ENCODE measurements at places on chromosomes 12 and 14.

DNA sequence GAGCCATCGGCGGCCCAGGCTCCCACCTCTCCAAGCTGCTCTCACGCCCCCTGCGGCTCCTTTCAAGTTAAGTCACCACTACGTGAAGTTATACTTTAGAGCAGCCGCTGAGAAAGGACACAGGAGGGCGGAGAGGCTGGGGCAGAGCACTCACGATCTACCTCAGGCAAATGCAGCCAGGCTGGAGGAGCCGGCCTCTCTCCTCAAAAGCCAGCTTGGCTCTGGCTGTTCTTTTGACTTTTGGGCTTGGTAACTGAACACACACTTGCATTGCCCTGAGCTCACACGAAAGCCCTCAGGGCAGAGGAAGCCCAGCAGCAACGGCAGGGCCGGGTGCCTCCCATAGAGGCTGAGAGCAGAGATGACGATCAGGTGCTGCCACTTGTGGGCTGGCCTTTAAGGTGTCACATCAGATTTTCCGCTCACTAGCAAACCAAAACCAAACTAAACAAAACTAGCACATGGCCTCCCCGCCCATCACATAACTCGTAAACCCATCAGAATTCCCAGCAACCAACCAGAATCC lies 75.2 kb downstream of the PITPNM2 start:
- no peak for DNase-seq

- no peak for DNase-seq
These were observed 29.0 kb downstream of the GLIPR1L2 start for GRCh38 chr12:75419841-75420240.

DNA sequence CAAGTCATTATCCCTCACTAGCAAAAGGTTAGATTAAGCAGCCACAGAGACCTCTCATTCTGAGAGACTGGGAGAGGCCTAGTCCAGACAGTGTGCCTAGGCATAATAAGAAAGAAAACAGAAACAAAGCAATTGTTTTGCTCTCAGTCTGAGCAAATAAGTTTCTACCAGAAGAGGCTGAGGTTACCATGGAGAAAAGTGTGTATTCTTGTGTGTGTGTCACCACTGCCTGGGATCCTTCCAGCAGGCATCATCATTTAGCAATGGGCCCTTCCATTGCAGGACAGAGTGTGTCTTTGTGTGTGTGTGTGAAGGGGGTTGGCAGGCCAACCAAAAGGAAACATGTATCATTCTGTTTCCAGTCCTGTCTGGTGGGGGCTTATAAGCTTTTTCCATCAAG lies 3.7 kb downstream of the EFS start:
- DNase-seq, result no peak

DNA sequence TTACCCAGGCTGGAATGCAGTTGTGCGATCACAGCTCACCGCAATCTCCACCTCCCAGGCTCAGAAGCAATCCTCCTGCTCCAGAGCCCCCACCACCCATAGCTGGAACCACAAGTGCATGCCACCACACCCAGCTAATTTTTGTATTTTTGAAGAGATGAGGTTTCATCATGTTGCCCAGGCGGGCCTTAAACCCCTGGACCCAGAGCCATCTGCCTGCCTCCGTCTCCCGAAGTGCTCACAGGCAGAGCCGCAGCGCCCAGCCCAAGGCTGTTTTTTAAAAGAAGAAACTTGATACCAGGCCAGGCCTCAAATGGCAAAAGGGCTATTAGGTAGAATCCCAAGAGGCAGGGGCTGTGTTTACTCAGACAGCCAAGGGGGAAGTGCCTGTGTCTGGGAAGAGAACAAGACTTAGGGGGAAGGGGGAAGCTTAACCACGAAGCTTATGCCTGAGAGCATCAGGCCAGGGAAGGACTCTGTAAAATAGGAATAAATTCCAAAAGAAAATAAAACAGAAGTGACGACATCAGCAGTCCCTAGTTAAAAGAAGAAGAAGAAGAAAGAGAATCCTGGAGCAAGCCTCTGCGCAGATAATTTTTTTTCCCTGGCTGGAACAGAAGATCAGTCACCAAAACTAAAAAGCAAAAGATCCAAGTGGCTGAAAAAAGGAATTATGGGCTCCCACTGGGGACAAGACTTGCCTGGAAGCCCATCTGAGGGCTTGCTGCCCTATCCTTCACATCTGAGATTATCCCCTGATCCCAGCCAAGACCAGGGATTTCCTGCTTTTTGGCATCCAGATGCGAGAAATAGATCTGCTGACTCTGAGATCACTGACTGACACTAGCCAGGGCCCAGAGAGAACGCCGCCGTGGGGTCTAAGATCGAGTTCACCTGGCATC lies 170.5 kb downstream of the NDUFA12 start:
- DNase-seq, result no peak

DNA sequence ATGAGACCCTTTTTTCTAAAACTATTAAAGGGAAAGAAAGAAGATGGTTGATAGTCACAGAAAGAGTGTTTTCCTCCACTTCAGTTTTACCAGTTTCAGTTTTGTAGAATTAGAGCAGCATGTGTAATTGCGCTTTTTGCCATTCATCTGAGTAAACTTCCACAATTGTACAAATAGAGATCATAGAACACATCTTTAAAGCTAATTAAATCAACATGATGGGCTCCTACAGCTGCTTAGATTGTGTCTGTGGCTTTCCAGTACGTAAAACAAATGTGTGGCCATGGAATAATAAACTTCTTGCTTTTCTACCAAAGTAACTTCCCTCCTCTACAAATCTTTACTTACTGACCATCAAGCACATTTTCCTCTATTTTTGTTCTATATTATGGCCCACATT lies 84.2 kb upstream of the LRIG3 start:
- DNase-seq, result no peak

- no peak for DNase-seq
These were observed 17.0 kb upstream of the NUBPL start for GRCh38 chr14:31543969-31544799.

DNA sequence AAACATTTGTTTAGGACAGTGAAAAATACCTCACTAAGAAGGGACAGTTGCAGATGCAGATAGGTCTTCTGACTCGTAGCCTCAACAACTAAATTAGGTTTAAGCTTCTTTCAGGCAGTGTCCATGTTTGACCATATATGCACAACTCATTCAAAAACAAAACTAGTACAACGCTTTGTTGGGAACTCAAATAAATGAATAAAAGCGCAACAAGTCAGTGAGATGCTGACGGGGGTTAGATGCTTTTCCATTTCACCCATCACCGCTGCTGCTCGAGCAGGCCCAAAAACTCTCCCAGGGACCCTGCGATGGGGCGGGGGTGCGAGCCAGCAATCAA lies 633 bp downstream of the RPAP3 start:
- DNase-seq, result no peak

DNA sequence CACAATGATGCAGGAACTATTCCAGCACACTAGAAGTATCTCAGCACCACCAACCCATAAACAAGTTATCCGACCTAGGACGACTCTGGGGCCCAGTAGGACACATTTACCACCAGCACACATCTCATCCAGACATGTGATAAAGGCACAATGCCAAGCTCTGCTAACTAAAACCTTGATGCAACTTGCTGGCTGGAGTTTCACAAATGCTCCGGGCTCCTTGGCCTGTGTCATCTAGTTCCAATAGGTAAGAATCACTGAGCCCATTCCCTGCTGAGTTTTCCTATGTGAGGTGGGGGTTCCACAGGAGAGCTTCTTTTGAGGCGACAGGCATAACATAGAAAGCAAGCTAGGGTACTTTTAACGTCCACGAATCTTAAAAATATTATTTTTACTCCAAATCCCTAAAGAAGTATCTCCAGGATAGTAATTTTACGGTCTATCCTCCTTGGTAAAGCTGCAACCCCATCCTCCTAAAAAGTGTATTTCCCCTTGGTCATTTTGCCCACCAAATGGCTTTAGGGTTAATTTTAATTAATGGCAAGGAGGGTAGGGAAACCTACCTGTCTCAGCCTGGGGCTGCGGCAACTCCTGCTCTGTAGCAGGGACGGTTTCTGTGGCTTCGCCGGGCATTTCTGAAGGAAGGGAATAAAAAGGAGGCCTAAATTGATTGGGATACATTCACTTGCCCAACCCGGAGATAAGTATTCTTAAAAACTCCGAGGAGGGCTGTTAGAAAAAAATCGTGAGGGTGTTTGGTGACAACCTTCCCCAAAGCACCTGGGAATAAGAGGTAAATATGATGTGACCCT lies 1.0 kb downstream of the NACA start:
- DNase-seq, result peak; percentile 78

DNA sequence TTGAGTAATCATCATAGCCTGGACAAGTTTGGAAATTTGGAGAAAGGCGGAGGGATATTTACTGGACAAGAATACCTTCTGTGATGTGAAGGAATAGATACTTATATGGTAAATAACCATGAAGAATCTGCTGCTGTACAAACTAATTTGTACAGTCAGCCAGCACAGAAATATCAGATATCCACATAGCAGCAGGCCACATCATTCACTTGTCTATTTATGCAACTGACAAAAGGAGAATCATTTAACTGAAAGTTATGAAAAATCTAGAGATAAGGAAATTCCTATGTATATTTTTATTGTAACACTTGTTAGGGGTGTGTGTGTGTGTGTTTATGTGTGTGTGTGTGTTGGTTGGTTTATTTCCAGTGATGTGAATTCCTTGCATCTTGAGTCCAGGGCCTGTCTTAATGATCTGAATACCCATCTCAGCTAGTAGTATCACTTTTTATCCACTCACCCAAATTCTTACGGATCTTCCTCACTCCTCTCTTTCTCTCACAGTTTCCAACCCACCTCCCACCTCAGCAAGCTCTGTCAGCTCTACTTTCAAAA lies 10.5 kb upstream of the LRIG3 start:
- DNase-seq, result no peak

- peak; percentile 41 for DNase-seq
These were observed 4.1 kb downstream of the SINHCAF start for GRCh38 chr12:31321897-31322228.

GRCh38 chr12:17302001-17302400 lies 696.0 kb upstream of the LMO3 start:
- no peak for DNase-seq

GRCh38 chr14:90661866-90662265 lies 154.4 kb downstream of the TTC7B start:
- no peak for DNase-seq

DNA sequence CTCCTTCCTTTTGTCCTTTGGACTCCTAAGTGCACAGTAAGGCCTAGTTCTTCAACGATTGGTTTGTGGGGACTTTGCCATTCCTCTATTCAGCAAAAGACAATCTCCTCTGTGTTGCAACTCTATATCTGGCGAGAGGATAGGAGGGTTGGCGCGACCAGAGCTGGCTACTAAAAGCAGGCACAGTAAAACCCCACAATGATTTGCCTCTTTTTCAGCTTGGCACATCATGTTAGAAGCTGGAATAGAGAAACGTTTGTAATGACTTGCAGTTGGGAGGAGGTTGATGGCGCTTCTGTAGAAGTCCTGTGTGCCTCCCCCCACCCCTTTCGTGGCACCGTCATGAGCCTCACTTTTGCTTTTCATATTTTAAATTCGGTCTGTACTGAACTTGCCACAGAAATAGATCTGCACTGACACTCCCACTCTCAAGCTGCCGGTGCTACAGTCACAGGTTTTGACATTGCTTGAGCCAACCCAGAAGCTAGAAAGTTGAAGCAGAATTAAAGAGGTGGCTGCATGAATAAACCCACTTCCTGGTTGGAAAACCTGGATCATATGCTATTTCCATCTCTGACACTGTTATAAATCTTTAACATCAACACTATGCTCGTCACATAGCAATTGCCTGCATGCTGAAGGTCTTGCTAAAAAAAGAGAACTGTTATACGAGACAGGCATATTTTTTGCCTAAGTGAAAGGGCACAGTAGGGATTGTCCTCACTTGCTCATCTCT lies 315.3 kb upstream of the PRICKLE1 start:
- DNase-seq, result no peak

DNA sequence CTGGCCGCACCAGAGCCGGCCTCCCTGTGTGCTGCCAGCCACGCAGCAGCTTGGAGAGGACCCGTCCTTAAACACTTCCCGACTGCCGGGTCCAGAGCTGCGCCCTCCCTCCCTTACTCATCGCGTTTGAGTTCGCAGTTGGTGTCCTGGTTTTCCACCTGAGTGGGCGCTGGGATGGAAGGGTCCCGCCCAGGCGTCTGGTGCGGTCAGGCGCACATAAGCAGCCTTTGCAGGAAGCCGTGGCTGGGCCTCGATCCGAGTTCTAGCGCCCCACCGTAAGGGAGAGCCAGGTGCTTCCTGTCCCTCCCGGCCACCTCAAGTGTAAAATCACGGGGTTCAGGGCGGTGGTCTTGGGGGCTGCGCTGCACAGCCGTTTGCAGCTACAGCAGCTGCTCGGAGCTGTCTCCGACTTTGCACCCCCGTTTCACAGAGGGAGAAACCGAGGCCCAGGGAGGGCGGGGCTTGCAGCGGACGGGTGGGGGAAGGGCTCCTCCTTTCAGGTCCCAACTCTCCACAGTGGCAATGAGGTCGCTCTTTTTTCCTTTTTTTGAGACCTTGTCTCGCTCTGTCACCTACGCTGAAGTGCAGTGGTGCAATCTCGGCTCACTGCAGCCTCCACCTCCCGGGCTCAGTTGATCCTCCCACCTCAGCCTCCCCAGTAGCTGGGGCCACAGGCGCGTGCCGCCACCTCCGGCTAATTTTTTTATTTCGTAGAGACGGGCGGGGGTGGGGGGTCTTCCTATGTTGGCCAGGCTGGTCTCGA lies 51.3 kb downstream of the LRCOL1 start:
- no peak for DNase-seq
